Ovary (tissue), 10 donors: ENCODE measurements at places on chromosomes 7 and 10. TPM values are rescaled to one million over a fixed set of nuclear protein-coding genes. Genes with fewer than 3 reads are reported as not detected.

GRCh38 chr10:34222359-34222758 lies 592.7 kb downstream of the PARD3 start:
- no peak overlapping the region for H3K4me3 ChIP-seq
- no peaks in the 10 kb centered on the region for H3K36me3 ChIP-seq

GRCh38 chr7:85733169-85733915 lies 546.5 kb upstream of the SEMA3D start:
- no peaks in the 10 kb centered on the region for H3K36me3 ChIP-seq
- H3K27ac ChIP-seq, result no peak overlapping the region
- no peak overlapping the region for H3K4me3 ChIP-seq
- no peaks in the 10 kb centered on the region for H3K4me1 ChIP-seq
- DNase-seq, result no peak

GRCh38 chr10:114482480-114483304 lies 78.4 kb upstream of the AFAP1L2 start:
- H3K4me3 ChIP-seq, result no peak overlapping the region
- no peaks in the 10 kb centered on the region for H3K27me3 ChIP-seq
- H3K36me3 ChIP-seq, result no peaks in the 10 kb centered on the region
- DNase-seq, result no peak

DNA sequence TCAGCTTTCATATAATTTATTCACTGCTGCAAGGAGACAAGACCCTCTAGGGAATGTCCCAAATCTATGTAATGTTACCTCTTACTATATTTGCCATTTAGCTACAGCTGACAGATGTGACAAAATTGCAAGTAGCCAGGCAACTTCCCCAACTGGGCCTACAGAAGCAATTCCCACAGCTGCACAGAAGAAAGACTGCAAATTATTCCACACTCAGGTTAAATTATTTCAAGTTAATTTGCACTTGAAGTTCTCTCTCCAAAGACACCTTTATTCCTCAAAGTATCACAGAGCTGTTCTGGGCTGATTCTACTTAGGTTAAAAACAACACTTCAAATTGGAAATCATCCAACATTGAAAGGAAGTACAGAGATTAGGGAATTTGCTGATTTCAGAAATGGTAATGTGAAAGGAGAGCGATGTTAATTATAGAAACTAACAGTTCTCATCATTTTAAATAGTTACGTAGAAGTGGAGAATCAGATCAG lies 133.6 kb downstream of the THSD7A start:
- DNase-seq, result no peak
- peaks cover 1% of the 10 kb centered on the region for H3K4me1 ChIP-seq
- no peak overlapping the region for H3K27ac ChIP-seq
- H3K4me3 ChIP-seq, result no peak overlapping the region

Gene ITIH5
- 8.3 TPM for total RNA-seq

Gene TSPAN33
- 2.1 TPM for total RNA-seq
